Activated naive CD4-positive, alpha-beta T cell (primary cell): ENCODE measurements at places on chromosomes 1 and 21.

DNA sequence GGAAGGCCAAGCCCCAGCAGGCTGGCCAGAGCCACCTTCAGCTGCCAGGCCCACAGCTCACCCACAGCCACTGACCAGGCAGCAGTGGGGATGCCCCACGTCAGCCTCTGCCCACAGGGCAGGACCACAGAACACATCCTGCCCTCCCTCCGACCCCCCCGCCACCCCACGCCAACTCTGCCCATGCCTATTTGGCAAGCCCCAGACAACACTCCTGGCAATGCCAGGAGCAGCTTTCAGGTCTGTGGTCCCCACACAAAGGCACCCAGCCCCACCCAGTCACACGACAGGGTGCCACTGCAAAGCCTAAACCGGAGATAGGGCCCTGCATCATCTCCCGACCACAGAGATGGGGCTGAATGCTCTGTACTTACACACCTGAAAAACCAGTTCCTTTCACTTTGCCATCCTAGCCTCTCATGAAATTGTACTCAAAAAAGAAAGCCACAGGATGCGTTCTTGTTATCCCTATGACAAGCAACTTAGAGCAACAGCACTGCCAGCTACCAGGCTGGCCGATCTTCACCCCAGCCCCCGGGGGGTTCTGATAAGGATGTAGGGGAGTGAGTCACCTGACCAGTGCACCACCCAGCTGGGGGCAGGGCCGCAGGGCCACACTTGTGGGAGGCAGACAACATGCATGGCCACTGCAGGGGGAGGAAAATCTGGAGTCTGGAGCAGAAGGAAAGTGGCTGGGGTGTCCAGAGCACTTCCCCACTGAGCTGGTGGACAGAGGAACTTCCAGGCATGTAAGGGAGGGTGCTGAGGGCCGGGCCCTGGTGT lies 36.2 kb downstream of the UBE2G2 start:
- DNase-seq, result no peak

DNA sequence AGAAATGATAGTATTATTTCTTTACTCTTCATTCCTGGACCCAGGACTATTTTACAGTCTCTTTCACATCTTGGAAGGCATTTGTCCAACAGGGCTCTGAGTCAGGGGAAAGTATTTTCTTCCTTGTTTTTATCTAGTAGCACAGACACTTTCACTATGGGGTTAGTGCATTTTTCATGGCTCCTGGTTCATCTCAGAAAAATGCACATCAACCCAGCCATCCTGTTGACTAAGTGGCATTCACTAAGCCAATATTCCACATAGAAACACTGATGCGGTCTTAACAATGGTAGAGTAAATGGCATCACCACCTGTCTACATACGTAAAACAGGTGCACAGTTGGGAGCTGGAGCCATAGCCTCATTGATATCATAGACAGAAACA lies 87.4 kb upstream of the C1orf21 start:
- DNase-seq, result no peak

DNA sequence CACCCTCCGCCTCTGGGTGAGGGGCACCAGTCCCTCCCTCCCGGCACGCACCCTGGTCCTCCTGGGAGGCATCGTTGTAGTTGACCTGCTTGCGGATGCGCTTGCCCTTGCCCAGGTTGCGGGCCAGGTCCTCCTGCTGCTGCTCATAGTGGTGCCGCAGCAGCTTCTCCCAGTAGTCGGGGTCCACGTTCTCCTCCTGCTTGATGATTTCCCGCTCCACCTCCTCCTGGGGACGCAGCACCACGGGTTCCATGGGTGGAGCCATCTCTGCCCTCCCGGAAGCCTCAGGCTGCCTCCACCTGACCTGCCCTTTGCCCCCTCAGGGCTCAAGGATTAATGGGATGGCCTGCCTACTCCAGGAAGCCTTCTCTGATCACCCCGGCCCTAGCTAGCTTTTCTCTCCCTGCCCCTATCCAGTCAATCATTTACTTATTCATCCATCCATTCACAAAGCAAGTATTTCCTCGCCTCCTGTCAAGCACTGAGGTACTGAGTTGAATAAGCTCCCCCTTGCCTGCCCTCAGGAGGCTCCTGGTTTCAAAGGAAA lies 53.5 kb downstream of the CHD5 start:
- no peak for DNase-seq

DNA sequence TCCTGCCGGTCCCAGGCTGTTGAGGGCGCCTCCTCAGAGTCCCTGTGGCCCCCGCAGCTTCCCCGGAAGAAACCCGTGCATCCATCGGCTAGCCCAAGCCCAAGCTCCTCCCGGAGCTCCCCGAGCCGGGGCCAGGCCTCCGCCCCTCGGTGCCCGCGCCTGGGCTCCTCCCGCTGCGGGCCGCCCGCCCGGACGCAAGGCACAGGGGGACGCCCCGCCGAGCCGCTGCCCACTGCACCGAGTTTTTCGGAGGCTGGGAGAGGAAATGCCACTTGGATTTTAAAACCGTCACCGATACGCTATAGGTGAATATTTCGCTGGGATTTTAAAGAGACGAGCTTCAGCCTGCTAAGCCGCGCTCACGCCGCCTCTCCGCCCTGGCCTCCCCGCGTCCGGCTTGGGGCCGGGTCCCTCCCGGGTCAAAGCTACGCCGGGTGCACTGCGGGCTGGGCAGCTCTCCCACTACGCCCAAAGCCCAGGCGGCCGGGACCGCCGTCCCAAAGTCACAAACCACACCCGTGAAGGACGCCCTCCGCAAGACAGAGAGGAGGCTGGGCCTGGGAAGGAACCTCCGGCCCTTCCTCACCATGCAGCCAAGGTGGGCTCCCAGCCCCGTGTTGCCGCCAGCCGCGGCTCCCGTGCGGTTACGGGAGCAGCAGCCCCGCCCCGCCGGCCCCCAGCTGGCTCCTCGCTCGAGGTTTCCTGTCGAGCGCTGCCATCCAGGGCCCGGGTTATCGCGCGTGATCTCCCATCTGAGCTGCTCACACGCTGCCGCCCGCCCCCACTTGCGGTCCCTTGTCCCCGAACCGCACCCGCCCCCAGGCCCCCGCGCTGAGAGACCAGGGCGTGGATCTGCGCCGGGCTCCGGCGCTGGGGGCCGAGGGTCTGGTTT lies 63.2 kb downstream of the CD247 start:
- peak; percentile 28 for DNase-seq

- no peak for DNase-seq
These were observed 1.9 kb downstream of the TRMT13 start for GRCh38 chr1:100134872-100135271.

DNA sequence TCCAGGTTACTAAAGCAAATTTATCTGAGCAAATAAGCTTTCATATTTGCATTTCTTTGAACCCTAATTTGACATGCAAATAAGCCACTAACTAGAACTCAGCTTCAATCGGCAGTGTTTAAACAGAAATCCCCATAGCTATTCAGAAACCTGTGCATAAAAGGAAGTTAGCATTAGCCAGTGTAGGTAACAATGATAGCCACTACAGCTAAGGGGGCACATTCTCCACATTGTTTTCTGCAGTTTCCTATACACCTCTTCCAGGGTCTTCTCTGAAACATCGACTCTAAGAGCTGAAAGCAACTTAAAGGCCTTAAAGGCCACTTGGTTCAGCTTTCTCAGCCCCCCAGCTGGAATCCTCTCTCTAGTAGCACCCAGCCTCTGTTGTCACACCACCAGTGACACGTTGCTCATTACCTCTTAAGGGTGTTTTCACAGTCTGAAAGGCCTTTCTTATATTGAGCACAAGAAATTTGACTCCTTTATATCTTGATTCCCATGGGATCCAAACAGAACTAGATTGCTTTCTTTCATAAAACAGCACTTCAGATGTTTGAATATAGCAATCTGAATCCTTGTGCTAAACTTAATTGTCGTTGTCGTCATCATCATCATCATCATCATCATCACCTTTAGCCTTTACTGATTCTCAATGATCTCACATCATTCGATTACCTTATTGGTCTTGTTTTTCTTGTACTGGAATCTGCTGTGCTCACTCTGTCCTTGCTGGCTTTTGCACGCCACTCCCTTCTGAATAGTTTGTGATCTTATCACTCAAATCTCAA lies 93.9 kb upstream of the DAB1 start:
- DNase-seq, result no peak

DNA sequence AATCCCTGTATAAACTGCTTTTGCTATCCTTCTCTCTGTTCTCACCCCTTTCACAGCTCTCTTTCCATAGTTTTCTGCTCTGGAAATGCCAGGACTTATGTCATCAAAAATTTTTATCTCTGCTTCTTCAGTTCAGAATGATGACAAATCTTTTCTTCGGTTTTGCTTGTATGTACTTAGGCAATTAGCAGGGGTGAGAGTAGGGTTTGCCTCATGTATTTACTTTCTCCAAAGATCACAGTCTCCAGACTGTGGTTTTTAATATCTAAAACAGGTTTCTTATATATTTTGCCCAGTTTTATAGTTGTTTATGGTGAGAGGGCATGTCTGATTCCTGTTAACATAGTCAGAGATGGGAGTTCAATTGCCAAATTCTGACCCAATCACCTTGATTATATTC lies 235.4 kb upstream of the LYPLAL1 start:
- no peak for DNase-seq

DNA sequence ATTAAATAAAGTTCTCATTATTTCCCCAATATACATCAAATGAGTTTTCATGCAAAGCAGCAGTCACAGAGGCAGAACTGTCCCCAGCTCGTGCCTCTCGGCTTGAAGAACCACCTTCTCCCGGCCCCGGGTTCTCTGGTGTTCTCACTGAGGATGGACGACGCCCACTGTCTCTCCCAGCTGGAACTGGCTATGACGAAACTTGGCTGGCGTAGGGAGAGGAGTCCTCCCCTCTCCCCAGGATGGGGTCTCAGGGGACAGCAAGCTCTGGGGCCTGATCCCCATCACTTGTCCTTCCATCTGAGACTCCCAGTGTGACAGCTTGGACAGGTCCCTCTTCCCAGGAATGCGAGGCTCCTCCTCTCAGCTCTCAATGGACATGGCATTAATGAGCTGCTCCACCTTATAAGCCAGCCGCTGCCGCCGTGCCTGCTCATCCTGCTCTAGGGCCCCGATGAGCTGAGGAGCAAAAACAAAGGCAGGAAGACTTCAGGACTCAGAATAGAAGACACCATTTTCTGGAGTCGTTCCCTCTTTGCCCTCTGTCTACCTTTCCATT lies 116.0 kb upstream of the CD34 start:
- no peak for DNase-seq

DNA sequence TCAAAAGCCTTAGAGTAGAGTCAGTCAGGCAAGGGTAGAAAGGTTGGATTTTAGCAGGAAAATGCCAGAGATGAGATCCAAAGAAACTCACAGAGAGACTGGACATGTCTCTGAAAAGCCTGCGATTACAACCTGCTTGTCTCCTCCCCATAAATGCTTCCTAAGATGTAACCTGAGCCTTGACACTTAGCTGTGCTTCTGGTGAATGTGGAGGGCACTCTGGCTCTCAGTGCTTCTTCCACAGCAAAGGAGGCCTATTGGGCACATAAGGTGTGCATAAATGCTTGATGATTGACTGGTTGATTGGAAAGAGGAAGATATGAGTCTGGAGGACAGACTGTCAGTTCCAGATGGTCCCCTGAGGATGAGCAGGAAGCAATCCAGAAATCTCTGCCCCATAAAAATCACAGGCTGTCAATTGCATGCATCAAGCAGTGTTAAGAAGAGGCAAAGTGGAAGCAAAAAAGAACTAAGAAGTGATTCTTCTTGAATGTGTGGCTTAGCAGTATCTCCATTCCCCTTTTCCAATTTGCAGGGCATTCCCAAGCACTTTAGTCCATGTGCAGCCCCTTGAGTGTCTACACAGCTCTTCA lies 236.2 kb upstream of the RRP15 start:
- no peak for DNase-seq

DNA sequence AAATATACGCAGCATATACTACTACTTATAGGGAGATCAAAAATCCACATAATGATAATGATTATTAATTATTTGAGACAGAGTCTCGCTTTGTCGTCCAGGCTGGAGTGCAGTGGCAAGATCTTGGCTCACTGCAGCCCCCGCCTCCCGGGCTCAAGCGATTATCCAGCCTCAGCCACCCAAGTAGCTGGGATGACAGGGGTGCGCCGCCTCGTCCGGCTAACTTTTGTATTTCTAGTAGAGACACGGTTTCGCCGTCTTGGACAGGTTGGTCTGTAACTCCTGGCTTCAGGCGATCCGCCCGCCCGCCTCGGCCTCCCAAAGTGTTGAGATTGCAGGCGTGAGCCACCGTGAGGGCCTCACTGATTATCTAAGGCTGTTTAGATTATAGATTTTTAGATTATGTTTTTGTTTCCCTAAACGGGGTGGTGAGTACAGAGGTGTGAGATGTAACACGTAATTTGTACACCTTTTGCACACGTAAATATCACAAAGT lies 548 bp upstream of the SLC25A33 start:
- DNase-seq, result no peak

- DNase-seq, result no peak
These were observed 123.9 kb downstream of the CYYR1 start for GRCh38 chr21:26449161-26449560.

DNA sequence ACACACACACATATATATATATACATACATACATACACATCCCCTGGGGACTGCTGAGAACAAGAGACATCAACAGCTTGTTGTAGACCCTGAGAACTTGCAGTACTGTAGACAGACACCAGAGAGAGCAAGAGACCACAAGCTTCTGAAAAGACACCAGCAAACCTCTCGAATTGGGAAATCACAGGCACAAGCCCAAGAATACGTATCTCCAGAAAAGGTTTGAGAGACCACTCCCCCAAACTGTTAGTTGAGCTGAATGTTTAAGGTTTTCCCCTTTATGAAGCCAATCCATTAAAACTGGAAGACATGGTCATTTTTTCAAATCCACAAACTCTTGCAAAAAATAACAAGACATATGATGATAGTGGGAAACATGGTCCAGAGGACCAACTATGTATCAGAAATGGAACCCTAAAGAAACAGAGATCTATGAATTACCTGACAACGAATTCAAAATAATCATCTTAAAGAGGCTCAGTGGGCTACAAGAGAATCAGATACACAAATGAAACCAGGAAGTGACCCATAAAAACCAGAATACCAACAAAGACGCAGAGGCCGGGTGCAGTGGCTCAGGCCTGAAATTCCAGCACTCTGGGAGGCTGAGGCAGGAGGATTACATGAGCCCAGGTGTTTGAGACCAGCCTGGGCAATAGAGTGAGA lies 45.1 kb downstream of the SLC2A1 start:
- DNase-seq, result peak; percentile 3

DNA sequence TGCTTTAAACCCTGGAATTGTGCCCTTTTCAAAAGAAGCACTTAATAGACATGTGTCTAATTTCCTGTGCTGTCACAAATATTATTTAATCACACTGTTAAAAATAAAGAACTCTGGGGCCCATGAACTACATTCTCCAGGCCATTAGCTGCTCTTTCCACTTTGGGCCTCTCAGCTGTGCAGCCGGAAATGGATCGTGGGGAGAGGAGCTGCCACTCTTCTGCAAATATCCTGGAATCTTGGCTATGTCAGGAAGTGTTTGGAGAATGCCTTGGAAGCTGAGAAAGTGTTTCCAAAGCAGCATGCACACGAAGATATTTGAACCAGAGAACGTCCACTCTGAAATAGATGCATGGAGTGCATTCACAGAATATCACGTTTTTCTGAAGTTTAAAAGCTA lies 27.5 kb upstream of the VPS26C start:
- DNase-seq, result no peak

- no peak for DNase-seq
These were observed 10.7 kb upstream of the ARHGEF11 start for GRCh38 chr1:157056269-157056668.

- no peak for DNase-seq
These were observed 19.8 kb downstream of the OLFML2B start for GRCh38 chr1:162003830-162004215.

GRCh38 chr1:227447531-227447990 lies 115.8 kb upstream of the ZNF678 start:
- DNase-seq, result no peak

GRCh38 chr1:228164561-228165371 lies 838 bp upstream of the IBA57 start:
- no peak for DNase-seq

- no peak for DNase-seq
These were observed 42.7 kb upstream of the SLC19A2 start for GRCh38 chr1:169528215-169529067.
